Stimulated activated CD8-positive, alpha-beta memory T cell treated with anti-CD3 and anti-CD28 coated beads, Interleukin-2, amount 100 ng/mL, for 48 hours (primary cell): ENCODE measurements at places on chromosomes 7 and 10.

- no peak for DNase-seq
Measured at GRCh38 chr7:98078197-98078870, 28.3 kb upstream of the LMTK2 start.

- peak; percentile 68 for DNase-seq
Measured at GRCh38 chr10:102072673-102073527, 7.8 kb downstream of the HPS6 start.

DNA sequence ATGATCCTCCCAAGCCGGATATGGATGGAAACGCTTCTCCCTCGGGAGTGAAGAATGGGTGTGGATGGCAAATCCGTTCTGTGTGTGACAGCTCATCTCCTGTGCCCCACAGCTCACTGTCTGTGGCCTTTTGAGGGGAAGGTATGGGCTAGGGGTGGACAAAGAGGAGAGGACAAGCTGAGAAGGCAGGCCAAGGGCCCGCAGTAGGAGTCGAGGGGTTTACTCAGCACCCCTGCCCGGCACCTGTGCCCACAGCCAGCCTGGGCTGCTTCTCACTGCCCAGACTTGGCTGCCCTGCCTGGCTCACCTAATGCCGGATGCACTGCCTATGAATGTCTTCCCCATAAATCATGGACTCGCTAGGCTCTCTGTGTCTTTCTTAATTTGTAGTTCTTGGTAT is 503.8 kb downstream of the TCERG1L start:
- no peak for DNase-seq

DNA sequence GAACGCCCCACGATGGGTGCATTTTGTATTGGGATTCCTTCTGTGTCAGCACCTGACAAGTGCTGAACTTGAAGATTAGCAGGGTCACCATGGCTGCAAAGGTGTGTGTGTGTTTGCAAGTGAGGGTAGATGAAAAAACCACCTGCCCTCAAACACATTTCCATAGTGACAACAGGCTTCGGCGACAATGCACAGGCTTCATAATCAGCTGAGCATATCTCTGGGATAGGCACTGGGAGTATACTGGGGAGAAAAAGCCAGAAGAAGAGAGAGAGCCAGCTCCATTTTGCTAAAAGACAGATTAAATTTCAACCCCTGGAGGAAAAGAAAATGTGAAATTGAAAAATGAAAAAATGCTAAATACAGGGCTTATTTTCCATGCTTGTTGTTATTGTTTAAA is 656.1 kb downstream of the INHBA start:
- no peak for DNase-seq

DNA sequence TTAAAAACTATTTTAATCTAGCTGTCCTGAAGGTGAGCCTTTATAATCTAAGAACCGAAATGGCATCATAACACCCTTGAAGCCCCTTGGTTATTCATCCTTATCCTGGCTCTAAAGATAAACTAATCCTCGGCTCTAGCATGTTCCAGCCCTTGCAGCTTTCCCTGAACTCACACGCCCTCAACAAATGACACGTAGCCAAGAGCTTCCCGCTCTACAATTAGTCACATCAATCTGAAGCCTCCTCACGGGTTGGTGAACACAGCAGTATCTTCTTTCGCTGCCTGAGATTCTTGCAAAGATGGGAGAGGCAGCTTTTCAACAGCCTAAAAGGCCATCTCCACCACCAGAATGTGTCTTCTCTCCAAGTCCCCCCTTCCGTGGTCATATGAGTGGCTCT is 4.1 kb downstream of the FRMD4A start:
- no peak for DNase-seq

DNA sequence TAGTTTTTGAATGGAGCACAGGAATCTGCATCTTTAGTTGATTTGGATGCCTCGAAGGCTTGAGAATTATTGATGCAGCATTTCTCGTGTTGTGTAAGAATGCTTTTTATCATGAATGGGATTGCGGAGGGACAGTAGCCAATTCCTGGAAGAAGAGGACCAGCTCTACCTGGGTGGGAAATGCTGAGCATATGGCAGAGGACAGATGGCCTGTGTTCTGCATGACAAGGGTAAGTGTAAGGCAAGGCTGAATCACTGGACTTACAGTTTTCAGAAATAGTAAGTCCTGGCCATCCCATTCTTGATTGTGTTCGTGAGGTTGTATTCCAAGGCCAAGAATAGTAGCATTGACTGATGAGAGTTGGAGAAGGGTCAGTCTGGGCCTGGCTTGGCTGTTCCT is 15.9 kb downstream of the RP9 start:
- DNase-seq = no peak

DNA sequence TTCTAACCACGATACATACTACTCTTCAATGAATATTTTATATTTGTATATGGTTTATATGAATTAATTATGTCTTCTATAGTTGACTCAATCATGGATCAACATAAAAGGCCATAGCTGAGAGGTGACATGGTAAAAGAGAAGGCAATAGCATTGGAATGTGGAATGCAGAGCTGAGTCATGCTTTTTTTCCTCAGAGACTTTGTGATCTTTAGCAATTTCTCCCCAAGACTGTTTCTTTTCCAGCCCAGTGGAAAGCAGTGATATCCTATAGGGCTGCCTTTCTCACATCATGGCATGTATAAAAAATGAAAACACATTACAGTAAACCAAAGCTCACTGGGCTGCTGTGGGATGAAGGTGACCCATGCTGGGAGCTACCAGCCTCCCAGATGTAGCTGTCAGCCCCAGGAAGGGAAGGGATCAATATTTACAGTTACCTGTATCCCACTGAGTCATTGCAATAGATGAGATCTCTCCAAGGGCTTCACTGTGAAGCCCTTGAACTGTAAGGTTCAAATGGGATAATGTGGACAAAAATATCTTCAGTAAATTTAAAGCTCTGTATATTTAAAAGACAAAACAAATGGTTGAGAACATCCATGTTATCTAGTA is 30.2 kb downstream of the SLC39A12 start:
- DNase-seq = no peak

GRCh38 chr7:71507680-71508602 is 376.0 kb downstream of the GALNT17 start:
- no peak for DNase-seq

DNA sequence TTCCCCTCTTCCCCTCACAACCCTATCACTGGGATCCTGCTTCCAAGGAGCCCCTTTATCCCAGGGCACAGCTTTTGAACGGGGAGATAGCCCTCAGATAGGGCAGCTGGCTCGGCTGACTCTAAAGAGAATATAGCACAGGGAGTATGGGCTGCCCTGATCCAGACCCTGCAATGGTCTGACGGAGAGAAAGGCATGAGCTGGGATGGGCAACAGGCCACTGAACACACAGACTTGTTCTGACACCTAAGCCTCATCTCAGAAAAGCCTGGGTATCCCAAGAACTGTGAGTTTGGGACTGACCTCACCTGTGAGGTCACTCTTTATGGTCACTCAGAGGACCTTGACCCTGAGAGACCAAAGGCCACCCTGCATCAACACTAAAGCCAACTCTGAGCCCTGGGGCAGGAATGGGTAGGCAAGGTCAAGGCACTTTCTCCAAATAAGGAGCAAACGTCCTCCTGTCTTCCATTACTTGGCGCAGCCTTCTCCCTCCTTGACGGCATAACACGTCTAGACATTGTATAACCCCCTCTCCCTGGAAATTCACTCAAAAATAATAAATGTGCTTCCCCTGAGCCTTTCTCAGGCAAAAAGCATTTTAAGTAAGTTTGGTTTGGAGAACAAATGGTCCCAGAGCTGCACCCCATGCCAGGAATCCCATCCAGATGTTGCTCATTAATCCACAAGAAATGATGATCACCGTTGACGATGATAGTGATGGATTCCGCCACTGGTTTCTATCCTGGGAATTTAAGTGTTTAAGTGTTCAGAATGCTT is 8.2 kb upstream of the LRRC18 start:
- DNase-seq = no peak

DNA sequence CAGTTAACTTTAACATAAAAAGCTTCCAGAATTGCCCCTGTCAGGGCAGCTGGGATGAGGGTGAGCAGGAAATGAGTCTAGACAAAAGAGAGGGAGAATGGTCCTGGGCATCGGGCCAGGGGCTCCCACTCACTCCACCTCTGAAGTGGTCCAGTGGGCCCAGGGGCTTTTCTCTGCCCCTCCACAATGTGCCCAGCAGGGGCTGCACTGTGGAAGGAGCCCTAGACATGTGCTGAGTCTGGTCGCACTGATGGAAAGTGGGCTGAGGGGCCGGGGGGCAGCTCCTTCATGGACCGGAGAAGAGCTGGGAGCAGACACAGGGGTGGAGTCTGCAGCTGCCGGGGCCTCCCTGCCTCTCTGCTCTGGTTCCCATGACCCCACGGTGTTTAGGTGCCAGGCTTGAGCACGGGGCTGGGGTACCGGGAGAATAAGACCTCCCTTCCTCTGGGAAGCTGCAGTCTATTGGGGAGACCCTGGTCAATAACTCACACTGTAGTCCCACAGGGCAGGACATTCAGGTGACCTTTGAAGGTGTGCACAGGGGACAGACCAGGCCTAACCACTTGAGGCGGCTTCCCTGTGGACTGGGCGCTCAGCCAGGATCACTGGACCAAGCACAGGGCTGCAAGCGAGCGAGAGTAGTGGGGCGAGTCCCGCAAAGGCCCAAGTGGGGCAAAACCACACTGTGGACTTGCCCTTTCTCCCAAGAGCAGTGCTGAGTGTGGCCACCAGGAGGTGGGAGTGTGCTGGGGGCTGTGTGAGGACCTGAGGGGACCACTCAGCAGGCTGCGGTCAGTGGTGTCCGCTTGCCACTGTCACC is 6.1 kb downstream of the ADCY1 start:
- DNase-seq = no peak

GRCh38 chr10:101447477-101447876 is 93.5 kb downstream of the BTRC start:
- no peak for DNase-seq

GRCh38 chr10:12941966-12942365 is 59.5 kb downstream of the CCDC3 start:
- no peak for DNase-seq

GRCh38 chr7:17408245-17408903 is 109.9 kb downstream of the AHR start:
- no peak for DNase-seq

DNA sequence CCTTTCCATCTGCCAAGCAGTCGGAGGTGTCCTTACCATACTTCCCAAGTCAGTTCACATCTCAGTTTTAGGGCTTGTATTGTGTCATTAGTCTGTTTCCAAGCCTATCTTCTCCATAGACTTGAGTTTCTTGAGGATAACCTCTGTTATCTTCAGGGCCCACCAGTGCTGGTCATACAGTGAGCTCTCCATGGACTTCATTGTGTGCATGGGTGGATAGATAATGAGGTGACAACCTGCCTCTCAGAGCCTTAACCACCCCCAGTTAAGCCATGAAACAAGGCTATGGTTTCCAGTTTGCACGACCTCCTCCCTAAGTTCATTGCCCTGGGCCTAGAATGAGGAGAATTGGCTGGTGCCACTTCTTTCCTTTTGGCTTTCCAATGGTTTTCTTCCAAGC is 38.5 kb upstream of the WAC start:
- no peak for DNase-seq

- DNase-seq = no peak
Measured at GRCh38 chr10:13699216-13699615, 112.5 kb downstream of the PRPF18 start.

GRCh38 chr10:4894335-4894734 is 68.3 kb downstream of the AKR1E2 start:
- no peak for DNase-seq

DNA sequence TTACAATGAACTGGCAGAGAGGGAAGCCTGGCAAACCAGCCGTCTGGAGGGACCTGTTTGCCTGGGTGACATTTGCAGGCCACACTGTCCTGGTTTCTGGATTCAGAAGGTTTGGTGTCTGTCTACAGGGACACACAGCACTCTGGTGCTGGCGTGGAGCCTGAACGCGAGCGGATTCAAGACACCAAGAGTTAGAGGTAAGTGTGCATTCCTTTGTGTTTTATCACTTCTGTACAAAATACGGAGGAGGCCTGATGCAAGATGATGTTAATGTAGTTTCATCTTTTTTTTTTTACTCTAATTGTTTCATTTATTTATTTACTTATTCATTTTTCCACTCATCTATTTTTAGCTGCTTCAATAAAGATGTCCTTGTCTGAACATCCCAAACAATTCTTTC is 485.3 kb upstream of the ADARB2 start:
- DNase-seq = no peak

DNA sequence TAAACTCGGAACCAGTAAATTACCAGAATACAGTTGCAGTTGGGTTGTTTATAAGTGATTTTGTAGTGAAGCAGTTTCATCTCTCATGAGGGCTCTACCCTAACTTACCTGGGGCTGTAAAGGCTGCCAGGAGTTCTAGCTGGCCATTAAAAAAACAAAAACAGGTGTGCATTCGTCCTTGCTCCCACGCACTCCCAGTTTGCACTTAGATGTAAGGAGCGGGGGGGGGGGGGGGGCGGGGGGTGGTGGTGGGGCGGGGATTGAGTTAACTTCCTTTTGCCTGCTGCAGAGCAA is 2.3 kb upstream of the PFKFB3 start:
- DNase-seq = no peak
